ENCODE measurements at places on chromosomes 12 and 14.
A peak's percentile ranks its signal among the peaks of the same experiment; 100 is the strongest.

- peak; percentile 68 for DNase-seq
Measured at GRCh38 chr12:26275313-26276131, 80.1 kb downstream of the SSPN start.

DNA sequence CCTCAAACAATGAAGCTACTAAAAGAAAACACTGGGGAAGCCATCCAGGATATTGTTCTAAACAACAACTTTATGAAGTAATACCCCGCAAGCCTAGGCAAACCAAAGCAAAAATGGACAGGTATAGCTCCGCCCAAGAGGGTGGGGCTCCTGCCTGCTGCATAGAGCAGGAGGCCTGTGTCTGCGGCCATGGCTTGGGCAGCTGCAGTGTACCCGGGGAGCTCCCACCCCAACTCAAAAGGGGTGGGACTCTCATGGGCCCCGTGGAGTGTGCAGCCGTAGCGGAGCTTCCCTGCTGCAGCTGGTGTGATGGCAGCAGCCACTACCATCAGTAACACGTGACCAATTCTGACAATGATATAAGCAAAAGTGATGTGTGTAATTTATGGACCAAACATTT lies 264.2 kb upstream of the KITLG start:
- DNase-seq = no peak

GRCh38 chr12:113055594-113056380 lies 743 bp upstream of the DTX1 start:
- no peak for DNase-seq

DNA sequence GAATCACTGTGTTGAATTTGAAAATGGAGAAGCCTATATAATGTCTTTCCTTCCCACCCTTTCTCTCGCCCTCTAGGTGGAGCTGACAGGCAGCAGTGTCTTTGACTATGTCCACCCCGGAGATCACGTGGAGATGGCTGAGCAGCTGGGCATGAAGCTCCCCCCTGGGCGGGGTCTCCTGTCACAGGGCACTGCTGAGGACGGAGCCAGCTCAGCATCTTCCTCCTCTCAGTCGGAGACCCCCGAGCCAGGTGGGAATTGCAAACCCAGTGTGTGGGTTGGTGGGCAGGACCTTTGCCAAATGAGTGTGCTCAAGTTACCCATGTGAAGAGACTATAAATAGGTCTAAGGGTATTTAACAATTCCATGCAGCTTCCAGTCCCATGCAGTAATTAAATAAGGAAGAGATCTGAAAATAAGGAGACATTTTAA lies 274.7 kb downstream of the EGLN3 start:
- peak; percentile 40 for DNase-seq

DNA sequence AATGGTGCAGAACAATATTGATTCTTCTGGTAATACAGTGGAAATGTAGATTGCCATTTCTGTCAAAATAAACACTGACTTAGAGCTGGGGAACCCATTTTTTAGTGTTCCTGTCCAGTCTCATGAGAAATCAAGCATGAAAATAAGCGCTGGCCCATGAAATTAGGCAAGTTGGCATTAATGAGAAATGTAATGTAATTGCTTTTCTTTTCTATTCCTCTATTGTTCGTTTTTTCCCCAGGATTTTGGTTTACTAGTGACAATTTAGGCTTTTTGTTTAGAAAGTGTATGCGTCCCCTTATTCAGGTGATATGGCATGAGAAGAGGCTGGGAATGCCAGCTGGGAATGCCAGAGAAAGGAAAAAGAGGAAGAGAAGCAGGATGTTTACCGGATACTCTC lies 64.4 kb upstream of the KICS2 start:
- no peak for DNase-seq

- no peak for DNase-seq
Measured at GRCh38 chr12:8917031-8917430, 2.7 kb downstream of the PHC1 start.

GRCh38 chr14:31927348-31927832 lies 149.7 kb upstream of the ARHGAP5 start:
- DNase-seq = peak; percentile 91

- no peak for DNase-seq
Measured at GRCh38 chr12:122834921-122835749, at the start of gene HIP1R. TSS of gene HIP1R (plus strand) at chr12:122835457. CDS start at chr12:122835551, 94 bp downstream.
